Activated naive CD4-positive, alpha-beta T cell (primary cell): ENCODE measurements at places on chromosomes 3 and 15.

DNA sequence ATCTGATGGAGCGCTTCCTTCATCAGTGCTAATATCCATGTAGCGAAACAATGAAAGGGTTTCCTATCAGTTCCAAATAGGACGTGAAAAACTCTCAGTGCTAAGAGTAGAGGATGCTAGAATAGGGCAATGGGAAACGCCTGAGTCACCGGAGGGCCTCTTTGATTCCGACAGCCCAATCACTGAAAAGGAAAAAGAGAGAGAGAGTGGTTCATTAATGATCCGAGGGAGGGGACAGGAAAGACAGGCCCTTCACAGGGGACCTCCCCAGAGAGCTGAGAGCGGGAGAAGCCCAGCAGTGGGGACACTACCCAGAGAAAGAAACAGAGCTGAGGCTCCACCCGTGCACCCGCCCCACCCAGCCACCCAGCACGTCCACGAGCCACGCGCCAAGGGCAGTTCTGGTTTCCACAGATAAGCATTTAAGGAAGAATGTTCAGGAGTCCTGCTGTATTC, 76.9 kb downstream of the RPN1 start:
- DNase-seq: no peak

DNA sequence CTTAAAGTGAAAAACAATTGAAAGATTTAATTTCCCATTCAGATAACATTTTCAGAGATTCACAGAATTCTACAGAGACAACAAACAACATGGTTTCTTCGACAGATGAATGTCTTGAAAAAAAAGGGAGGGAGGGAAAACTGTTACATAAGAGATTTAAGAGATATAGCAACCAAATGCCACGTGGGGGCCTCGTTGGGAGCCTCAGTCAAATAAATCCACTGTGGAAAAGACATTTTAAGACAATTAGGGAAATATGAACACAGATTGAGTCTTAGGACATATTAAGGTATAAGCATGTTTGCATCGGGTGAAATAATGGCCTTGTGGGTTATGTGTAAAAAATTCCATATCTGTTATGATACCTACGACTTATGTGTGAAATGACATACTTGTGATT, 5.0 kb upstream of the PRRT3 start:
- DNase-seq: no peak

DNA sequence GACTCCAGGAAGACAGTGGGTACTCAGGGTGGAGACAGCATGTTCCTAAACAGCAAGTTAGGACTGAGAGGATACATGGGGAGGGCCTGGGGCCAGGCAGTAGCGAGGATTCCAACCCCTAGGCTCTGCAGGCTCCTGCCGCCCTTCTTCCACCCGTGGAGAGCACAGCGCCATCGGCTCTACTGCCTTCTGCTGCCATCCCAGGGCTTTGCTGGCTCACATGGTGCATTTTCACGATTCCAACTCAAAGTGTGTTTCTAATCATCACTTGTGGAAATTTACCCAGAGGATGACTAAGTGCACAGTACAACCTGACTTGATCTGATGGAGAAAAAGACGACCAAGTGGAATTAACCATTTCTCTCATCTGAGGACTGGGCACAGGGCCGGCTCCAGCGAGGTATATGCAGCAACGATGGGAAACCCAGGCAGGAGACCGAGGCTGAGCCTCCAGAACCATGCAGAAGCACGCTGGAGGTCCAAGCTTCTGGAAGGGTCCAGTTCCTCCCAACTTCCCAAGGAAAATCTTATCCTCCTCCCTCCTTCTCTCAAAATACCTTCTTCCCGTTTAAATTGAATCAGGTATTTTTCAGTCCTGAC, 104.6 kb downstream of the LRIG1 start:
- DNase-seq: no peak

GRCh38 chr3:48356419-48356818, 15.6 kb upstream of the FBXW12 start:
- DNase-seq: no peak

- DNase-seq: no peak
These were observed 213.4 kb upstream of the SLC2A2 start for GRCh38 chr3:171239757-171240503.

GRCh38 chr3:113271189-113271588, 59.8 kb downstream of the BOC start:
- no peak for DNase-seq

- DNase-seq: no peak
These were observed 97.2 kb upstream of the COL8A1 start for GRCh38 chr3:99541181-99541580.

- no peak for DNase-seq
These were observed 15.3 kb upstream of the FMN1 start for GRCh38 chr15:33209575-33210481.

- DNase-seq: no peak
These were observed 241.4 kb upstream of the EOMES start for GRCh38 chr3:27963519-27963918.

DNA sequence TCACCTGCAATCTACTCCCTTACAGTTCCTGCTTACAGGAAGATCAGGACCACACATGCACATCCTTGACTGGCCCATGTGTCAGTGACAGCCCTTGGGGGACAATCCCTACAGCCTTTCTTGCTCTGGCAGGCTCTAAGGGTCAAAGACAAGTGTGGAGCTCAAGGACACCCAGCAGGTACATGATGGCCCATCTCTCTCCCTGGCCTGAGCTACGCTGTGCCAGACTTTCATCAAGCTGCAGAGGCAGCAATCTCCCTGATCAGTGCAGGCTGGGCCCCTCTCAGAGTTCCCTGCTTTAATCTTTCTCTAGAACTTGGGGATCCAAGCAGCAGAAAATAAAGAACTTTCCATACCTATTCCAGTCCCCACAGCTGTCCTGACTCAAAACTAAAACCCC, 2.6 kb downstream of the SEMA7A start:
- no peak for DNase-seq

DNA sequence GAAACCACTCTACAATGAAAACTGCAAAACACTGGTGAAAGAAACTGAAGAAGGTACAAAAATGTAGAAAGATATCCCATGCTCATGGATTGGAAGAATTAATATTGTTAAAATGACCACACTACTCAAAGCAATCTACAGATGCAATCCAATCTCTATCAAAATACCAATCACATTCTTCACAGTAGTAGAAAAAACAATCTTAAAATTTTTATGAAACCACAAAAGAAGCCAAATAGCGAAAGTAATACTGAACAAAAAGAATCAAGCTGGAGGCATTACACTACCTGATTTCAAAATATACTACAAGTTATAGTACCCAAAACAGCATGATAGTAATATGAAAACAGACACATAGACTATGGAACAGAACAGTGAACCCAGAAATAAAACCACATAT, 36.9 kb downstream of the TXNRD3 start:
- no peak for DNase-seq
